A549 treated with ZK216348 at 1 μM for 4 hours (cell line): ENCODE measurements at places on chromosomes 12 and 14. TPM values are rescaled to one million over a fixed set of nuclear protein-coding genes. Genes with fewer than 3 reads are reported as not detected.

ACAD10 gene
- 9.3 to 14.7 TPM (median 11.8 TPM) in 5 replicates for total RNA-seq

ANKRD33 gene
- not detected in 5 replicates for total RNA-seq

HCAR2 gene
- 0.18 to 0.19 TPM in 2 of 5 replicates, not detected in the others for total RNA-seq

SCN8A gene
- 1.3 to 2.7 TPM (median 1.6 TPM) in 5 replicates for total RNA-seq

DICER1 gene
- total RNA-seq = 18.7 to 22.9 TPM (median 19.9 TPM) in 5 replicates

BAZ2A gene
- 27.8 to 46.8 TPM (median 42.9 TPM) in 5 replicates for total RNA-seq

IFI27 gene
- 0.70 to 1.6 TPM (median 1.2 TPM) in 5 replicates for total RNA-seq

CCDC197 gene
- not detected in 5 replicates for total RNA-seq

NFATC4 gene
- total RNA-seq = 0.15 to 0.36 TPM (median 0.25 TPM) in 4 of 5 replicates, not detected in the other

RAD51AP1 gene
- 14.5 to 30.1 TPM (median 19.3 TPM) in 5 replicates for total RNA-seq

APPL2 gene
- total RNA-seq = 17.8 to 38.3 TPM (median 20.0 TPM) in 5 replicates

GCN1 gene
- total RNA-seq = 35.4 to 61.7 TPM (median 60.1 TPM) in 5 replicates

NRXN3 gene
- total RNA-seq = 1.0 to 1.3 TPM (median 1.2 TPM) in 5 replicates

RNASE7 gene
- not detected in 5 replicates for total RNA-seq
